Activated CD4-positive, alpha-beta T cell treated with anti-CD3 and anti-CD28 coated beads, Interleukin-2, amount 10 ng/mL, durations not matched to agents 24 days and 14 days (primary cell): ENCODE measurements at places on chromosomes 7 and 10. TPM values are rescaled to one million over a fixed set of nuclear protein-coding genes. Genes with fewer than 3 reads are reported as not detected.

DNA sequence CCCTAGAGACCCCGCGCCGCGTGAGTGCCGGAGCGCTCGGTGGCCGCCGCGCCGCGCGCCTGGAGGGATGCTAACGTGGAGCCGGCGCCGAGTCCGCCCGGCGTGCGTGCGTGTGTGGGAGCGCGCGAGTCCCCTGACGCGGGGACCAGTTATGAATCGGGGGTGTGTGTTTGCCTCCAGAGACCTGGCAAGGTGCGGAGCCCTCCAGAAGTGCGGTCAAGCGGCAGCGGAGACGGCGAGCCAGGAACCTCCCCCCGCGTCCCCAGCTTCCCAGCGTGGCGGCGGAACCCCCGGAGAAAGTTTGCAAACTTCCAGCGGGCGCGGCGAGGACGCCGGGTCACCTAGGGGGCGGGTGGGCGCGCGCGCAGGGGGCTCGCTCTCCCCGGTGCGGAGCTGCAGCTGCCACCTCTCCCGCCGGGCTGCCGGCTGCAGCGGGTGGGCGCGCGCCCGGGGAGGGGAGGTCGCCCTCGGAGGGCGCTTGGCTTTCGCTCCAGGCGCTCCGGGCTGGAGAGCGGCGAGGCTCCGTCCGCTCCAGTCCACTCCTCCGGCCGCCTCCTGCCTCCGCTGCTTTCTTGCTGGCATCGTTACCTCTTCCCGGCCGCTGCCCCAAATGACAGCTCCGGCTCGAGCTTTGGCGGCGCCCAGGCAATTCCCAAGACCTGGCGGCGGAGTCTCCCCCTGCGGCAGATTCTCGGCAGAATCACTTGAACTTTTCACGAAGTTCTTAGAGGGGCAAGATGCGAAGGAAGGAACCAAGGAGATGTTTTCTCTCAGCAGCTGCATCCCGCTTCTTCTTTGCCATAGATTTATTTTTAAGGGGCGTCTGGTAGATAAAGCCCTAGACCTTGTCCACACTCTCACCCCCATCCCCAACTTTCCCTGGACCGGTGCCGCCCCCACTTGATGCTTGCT lies 2.3 kb upstream of the CREB5 start:
- DNase-seq = no peak

DNA sequence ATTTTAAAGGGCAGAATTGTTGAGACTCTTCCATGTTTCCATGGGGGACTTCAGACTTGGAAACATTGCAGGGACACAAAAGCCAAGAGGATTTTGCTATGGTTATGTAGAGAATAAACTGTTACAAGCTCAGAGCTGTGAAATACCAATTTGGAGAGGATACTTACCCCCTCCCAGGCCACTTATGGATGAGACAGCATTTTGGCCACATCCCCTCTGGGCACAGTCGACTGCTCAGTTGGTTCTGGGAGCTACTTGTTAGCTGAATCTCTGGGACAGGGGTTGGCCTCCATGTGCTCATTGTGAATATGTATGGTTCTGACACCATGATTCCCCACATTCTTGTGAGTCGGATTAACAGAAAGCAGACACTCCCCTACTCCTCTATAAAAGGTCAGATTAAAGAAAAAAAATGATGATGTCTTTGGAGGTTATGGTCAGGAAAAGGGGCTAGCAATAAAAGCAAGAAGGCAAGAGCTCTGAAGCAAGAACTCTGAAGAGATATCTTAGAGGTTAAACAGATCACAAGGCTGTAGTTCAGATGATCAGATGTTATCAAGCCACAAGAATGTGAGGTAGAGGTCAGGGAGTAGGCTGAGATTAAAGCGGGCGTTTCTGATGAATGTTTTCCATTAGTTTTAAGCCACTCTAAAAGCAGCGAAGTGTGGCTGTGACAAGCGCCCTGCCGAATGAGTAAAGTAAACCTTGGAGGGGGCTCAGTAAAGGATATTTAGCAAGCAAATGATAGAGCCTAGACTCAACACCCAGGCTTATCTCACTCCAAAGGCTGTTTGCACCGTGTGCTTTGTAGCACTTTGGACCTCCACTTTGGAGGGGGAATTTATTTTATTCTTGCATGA lies 17.2 kb downstream of the STAMBPL1 start:
- no peak for DNase-seq

DNA sequence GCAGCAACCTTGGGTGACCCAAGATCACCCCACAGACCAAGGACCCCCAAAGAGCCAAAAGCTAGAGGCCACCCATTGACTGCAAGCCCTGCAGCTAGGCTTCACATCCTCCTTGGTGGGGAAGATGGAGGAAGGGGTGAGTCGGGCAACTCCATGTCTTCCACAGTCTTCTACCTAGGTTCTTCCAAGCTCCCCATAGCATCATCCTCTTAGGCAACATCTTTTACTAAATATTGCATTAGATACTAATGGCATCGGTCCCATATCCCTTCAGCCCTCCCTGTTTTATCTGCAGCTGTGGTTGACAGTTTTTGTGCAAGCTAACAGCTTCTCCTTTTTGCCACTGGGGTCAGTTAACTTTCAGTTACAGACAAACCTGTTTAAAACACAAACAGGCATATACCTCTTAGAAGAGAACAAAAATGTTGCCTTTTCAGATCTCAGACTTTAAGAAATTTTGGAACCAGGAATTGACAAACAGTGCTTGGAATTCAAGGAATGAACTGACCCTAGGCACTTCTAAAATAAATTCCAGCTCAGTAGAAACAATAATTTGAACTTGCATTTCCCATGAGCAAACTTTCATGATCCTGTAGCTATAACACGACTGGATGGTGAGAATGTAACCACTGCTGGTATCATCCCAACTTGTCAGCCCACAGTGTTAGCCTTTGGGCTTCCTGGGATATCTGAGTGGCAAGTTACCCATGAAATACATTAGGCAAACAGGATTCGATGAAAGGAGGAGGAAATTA lies 33.9 kb upstream of the MSMB start:
- DNase-seq = no peak

GRCh38 chr10:124384172-124384571 lies 34.6 kb downstream of the OAT start:
- no peak for DNase-seq

DNA sequence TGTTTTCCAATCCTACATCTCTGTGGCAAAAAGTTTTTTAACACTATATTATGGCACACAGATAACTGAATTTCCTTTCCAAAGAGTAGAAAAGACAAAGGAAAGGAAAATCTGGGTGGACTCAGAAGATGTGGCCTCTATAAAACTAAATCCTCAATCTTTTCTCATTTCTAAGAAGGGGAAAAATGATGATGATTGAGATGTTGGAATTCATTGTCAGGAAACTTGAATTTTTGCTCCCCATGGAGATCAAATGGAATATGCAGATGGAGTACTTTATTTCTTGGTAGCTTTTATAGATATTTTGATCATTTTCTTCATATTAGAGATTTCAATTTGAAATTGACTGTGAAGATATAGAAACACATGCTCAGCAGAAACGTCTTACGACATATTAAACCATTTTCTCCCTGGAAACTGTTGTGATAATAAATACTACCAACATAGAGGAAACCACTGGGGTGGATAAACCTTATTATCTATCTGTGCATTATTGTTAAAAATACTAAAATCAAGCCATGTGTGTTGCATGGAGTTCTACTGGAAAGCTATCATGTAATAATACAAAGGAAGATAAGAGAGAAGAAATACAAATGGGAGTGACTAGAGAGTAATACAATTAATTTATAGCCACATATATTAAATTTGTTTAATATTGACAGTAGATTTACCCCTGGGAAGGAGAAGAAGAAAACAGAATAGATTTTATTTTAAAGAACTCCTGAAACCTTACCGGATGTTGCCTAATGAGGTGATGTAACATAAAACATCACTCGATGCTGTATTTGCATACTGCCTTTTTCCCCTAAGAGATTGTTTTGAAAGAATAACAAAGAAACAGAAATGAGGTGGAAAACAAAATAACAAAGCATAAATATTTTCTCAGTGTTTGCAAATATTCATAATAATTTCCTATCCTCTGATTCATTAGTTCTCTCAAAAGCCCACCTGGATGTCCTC lies 931.2 kb upstream of the C7orf33 start:
- no peak for DNase-seq

DNA sequence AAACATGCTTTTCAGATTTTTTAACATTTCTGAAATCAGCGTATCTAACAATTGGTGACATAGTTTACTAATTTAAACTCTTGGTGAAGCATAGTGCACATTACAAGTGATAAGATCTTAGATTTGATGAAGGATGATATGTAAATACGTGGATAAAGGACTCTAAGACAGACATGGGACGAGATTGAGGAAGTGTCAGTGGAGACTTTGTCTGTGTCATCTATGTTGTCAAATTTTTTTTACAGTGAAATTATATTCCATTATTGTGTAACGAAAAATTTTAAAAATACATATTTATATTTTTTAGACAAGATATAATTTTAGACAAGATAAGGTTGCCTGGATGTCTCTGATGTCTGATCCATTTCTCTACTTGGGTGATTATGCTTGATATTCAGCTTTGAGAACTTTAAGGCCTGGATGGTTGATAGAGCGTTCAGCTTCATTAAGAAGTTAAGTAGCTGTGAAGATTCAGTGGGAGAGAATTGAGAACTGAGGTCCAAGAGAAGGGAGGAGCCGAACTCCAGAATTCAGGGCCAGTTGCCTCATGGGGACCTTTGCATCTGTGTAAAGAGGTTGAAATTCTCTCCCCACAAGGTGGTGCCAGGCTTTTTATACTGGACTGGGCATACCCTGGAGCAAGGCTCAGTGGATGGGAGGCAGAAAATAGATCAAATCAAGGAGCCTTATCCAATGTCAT lies 62.7 kb downstream of the KAT6B start:
- no peak for DNase-seq

- DNase-seq = no peak
Observed at GRCh38 chr7:157483515-157483914, 146.7 kb downstream of the DNAJB6 start.

DNA sequence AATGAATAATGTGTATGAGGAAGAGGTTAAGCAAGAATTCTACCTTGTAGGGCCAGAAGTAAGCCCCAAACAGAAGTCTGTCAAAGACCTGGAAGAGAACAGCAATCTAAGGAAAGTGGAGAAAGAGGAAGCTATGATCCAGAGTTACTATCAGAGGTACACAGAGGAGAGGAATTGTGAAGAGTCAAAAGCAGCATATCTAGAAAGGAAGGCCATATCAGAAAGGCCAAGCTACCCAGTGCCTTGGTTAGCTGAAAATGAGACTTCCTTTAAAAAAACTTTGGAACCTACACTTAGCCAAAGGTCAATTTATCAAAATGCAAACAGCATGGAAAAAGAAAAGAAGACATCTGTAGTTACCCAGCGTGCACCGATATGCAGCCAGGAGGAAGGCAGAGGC lies 42.7 kb upstream of the GAD2 start:
- no peak for DNase-seq

JCAD gene
- 0.19 and 0.21 TPM in 2 replicates for total RNA-seq

DNA sequence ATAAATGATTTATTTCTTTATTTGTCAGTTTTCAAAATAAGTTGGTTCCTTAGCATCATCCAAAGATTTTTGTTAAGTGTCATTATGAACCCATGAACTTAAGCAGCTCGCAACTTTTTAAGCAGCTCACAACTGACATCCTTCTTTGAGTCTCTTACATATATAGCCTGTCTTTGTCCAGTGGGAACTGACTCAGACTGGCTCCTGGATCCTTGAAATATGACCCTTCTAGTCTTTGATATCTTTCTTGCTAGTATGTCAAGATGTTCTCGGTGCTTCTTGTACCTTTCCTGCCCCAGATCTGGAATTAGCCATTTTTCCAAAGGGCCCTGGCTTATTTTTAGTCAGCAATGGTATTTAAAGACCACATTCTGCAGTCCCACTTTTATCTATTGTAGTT lies 53.9 kb upstream of the ARID5B start:
- DNase-seq = no peak

MMD2 gene
- total RNA-seq = not detected in 2 replicates

- no peak for DNase-seq
Observed at GRCh38 chr10:69201045-69201444, 19.1 kb upstream of the HKDC1 start.

PAX4 gene
- not detected in 2 replicates for total RNA-seq

DNA sequence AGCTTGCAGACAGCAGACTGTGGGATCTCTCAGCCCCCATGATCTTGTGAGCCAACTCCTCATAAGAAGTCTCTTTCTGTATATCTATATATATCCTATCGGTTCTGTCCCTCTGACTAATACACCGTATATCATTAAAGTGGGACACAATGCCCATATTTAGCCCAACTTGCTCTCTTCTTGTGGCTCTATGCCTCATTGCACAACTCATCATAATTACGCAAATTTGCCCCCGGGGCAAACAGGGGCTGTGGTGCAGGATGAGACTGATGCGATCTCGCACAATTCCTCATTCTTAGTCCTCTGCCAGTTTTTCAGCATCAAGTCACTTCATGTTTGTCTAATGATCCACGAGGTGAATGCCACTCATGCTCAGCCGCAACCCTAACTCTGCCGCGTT lies 183.2 kb downstream of the PRPF18 start:
- DNase-seq = no peak

DNA sequence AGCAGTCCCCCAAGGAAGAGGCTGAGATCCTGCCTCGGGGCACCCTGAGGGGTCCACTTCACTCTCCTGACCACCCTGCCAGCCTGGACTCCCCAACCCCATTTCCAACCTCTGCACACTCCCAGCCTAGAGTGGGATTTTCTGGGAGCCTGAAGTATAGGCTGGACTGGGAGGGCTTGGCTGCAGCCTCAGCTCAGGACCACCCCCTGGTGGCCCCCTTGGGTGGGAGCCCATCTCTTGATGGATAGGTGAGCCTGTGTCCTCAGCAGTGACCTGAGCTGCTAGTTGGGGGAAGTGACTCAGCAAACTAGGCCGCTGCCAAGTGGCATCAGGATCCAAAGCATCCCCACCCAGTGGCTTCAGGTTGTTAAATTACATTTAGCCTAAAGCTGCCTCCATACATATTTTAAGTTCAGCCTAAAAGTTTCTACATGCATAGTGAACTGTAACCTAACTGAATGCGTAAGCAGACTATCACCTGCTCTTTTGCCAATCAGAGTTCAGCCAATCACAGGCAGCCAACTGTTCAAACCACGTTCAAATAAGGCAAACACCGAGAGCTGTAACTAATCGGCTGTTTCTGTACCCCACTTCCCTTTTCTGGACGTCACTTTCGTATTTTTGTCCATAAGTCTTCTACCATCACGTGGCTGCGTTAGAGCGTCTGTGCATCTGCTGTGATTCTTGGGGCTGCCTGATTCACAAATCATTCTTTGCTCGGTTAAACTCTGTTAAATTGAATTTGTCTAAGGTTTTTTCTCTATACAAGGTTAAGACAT lies 144.0 kb downstream of the PLPP4 start:
- DNase-seq = no peak

RELN gene
- not detected in 2 replicates for total RNA-seq

- DNase-seq = no peak
Observed at GRCh38 chr7:138848056-138848980, 50.3 kb upstream of the ATP6V0A4 start.
